ENCODE measurements at places on chromosomes 12 and 14.

DNA sequence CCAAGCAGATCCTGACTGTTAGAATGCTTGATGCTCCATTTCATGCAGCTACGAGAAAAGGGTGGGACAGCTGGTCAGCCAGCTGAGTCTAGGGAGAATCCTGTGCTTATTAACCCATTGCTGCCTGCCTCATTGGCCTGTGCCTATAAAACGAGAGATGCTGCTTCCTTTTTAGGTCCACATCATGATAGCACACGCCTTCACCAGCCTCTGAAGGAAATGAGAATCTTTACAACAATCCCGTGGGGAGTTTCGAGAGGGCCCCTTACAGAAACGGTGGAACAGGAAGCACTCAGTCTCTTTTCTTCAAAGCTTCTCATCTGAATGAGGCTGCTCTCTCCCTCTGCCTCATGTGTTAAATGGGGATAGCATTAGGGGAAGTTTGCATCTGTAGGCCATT is 147.3 kb upstream of the RFLNA start:
- DNase-seq = no peak

GRCh38 chr12:11446372-11446771 is 51.0 kb upstream of the PRB2 start:
- no peak for DNase-seq

DNA sequence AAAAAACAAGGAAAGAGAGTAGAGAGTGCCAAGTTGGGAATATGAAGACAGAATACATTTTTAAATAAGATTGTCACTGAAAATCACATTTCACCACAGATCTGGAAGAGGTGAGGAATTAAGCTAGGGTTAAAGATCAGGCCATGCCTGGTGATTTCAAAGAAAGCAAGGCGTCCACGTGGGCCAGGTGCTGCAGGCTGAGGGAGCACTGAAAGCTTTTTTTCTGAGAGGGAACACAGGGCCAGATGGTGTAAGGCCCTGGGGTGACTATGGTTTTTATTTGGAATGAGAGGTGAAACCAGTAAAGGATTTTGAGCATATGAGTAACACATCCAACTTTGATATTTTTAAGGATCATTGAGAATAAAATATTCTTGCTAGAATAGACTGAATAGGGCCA is 20.9 kb downstream of the SYT1 start:
- no peak for DNase-seq

GRCh38 chr12:132950844-132951535 is 5.1 kb downstream of the ZNF605 start:
- no peak for DNase-seq

- peak; percentile 37 for DNase-seq
These were observed 63.1 kb downstream of the ARL6IP4 start for GRCh38 chr12:123043536-123044001.

DNA sequence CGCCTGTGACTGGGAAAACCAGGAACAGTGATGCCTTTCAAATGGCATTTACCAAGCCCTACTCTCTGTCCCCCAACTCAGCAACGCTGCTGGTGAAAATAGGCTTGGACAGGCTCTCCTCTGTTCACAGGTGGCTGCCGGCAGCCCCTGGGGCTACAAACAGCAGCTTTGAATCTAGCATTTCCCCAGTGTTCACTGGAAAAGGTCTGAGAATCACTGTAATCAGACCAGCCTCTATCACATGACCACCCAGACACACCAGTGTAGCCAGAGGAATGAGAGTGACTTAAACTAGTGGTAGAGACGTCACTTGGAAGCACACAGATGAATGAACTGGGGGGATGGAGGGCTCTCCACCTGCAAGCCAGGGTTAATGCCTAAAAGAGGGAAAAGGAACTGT is 151.8 kb downstream of the FOXN3 start:
- DNase-seq = no peak

GRCh38 chr14:64695071-64695470 is 9.2 kb upstream of the PLEKHG3 start:
- no peak for DNase-seq

GRCh38 chr14:105030836-105031396 is 10.0 kb upstream of the CDCA4 start:
- DNase-seq = no peak

- no peak for DNase-seq
These were observed 23.6 kb downstream of the PYGL start for GRCh38 chr14:50920482-50921230.

DNA sequence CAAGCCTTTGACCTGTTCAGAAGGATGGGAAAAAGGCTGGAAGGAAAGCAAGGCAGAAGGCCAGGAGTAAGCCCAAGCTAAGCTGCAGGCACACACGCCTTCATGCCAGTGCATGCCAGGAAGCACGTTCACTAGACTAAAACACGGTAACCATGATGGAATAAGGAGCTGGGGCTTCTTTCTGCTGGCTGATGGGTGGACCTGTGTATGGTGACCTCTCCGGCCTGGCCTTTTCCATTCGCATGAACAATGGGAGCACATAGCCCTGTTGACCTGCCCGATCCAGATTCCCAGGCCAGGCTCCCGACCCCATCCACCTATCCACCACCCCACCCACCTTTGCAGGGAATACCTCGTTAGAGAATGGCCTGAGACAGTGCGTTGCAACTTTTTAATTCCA is 22.8 kb downstream of the VSX2 start:
- DNase-seq = no peak

- DNase-seq = no peak
These were observed 122.1 kb upstream of the ARHGAP5 start for GRCh38 chr14:31954991-31955390.

DNA sequence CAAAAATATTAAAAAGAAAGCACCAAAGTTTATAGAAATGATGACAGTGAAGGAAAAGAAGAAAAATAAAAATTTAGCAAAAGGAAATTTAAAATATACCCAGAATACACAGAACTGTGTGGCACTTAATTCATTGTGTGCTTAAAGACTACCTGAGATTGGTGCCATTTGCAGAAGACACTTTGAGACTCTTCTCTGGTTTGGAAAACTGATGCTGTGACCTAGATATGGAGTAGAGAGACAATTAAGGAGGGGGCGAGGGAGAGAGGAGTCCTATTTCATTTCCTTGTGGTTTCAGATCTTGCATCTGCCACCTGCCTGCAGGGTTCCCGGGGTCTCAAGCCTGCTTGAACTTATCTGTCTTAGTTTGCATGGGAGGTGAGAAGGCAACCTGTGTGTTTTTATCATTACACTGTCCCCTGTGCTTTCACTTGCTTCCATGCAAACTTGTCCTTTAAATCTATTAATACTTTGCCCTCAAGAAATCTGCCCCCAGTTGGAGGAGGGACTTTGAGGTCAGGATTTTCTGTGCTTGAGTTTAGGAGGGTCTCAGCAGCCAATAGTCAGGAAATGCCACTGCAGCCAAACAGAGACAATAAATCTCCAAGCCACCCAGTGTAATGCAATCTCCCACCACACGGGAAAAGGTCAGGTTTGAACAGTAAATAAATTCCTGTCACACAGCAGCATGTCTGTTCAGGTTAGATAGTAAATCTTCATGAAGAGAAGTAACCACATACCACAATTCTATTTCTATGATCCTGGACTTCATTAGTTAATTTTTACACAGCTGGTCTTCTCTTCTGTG is 119.4 kb downstream of the CAND1 start:
- DNase-seq = no peak
